ENCODE measurements at places on chromosomes 5 and 9.

DNA sequence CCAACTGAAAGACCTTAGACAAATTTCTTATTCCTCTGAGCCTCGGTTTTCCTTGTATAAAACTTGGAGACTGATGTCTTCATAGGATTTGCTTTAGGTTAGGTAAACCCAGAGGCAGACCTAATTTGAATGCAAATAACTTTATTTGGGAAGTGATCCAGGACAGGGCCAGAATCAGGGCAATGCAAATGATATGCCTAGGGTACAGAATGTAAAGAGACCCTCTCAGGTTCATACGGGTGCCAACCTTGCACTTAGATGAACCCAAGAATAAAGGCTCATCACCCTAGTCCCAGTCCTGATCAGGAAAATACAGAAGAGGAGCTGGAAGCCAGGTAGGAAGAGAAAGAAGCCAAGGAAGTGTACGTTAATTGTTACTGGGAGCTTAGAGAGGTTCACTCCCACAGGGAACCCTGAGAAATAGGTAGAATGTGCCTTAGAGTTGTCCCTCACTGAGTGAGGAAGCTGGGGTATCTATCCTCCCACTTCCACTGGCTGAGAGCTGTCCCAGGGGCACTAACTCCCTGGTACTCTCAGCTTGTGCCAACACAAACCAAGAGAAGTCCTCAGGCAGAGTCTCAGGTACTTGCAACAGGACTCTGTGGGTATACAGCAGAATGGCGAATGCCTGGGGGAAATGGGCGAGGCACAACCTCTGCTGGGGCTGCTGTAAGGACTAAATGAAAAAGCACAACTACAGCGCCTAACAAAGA, 3.1 kb upstream of the HK3 start:
- peaks cover 24% of the 10 kb centered on the region for H3K4me1 ChIP-seq
- no peaks in the 10 kb centered on the region for H3K27me3 ChIP-seq
- H3K36me3 ChIP-seq = peaks cover 43% of the 10 kb centered on the region

GRCh38 chr5:163712011-163712410, 206.6 kb downstream of the MAT2B start:
- no peak for DNase-seq
- no peaks in the 10 kb centered on the region for H3K4me1 ChIP-seq
- no peak overlapping the region for H3K4me3 ChIP-seq

GRCh38 chr5:115842952-115843351, 1.2 kb downstream of the AP3S1 start:
- H3K27me3 ChIP-seq = no peaks in the 10 kb centered on the region
- peaks cover 2% of the 10 kb centered on the region for H3K36me3 ChIP-seq
- H3K4me3 ChIP-seq = peak overlapping the region; percentile 62
- no peak overlapping the region for H3K27ac ChIP-seq
- peaks cover 12% of the 10 kb centered on the region for H3K4me1 ChIP-seq
- no peak for DNase-seq

- H3K27ac ChIP-seq = no peak overlapping the region
- H3K4me1 ChIP-seq = no peaks in the 10 kb centered on the region
- peaks cover 51% of the 10 kb centered on the region for H3K36me3 ChIP-seq
- H3K4me3 ChIP-seq = no peak overlapping the region
- DNase-seq = no peak
These were observed 32.0 kb downstream of the DDX31 start for GRCh38 chr9:132637801-132638200.

DNA sequence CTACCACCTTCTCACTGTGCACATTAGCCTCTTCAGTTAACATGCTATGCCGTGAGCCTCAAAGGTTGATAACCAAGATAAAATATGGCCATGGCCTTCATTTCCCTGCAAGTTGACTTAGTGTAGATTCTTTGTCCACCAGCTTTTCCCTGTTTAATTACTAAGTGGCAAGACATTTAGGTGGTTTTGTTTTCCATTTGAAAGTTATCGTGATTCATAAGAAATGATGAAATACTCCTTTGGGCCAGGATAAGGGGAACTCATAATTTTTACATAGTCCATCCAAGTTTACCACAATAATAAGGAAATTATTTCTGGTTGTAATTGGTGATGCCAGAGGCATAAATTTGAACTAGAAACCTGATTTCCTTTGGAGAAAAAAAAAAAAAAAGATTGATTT, 609.6 kb downstream of the TAF11L14 start:
- H3K27ac ChIP-seq = no peak overlapping the region
- DNase-seq = no peak
- no peaks in the 10 kb centered on the region for H3K4me1 ChIP-seq
- H3K27me3 ChIP-seq = no peaks in the 10 kb centered on the region
- no peaks in the 10 kb centered on the region for H3K36me3 ChIP-seq

- DNase-seq = peak; percentile 39
- H3K4me1 ChIP-seq = no peaks in the 10 kb centered on the region
- no peaks in the 10 kb centered on the region for H3K36me3 ChIP-seq
- H3K27ac ChIP-seq = no peak overlapping the region
- no peaks in the 10 kb centered on the region for H3K27me3 ChIP-seq
These were observed 224.7 kb downstream of the CAAP1 start for GRCh38 chr9:26667882-26668281.

GRCh38 chr9:133536080-133536479, 1.6 kb downstream of the ADAMTSL2 start:
- H3K36me3 ChIP-seq = no peaks in the 10 kb centered on the region
- DNase-seq = no peak

DNA sequence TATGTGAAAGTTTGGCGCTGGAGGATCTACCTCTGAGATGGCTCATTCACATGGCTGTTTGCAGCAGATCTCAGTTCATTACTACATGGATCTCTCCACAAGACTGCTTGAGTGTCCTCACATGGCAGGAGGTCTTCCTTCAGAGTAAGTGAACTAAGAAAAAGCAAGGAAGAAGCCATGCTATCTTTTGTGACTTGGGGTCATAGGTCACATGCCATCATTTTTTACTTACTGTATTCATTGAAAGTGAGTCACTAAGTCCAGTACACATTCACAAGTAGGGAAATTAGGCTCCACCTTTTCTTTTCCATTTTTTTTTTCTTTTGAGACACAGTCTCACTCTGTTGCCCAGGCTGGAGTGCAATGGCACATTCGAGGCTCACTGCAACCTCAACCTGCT, 8.7 kb upstream of the CDKN2AIPNL start:
- no peaks in the 10 kb centered on the region for H3K36me3 ChIP-seq
- H3K27me3 ChIP-seq = no peaks in the 10 kb centered on the region
- no peak for DNase-seq
- H3K4me3 ChIP-seq = no peak overlapping the region
- no peak overlapping the region for H3K27ac ChIP-seq

GRCh38 chr5:1806199-1806598, 5.0 kb downstream of the NDUFS6 start:
- H3K27me3 ChIP-seq = no peaks in the 10 kb centered on the region
- H3K27ac ChIP-seq = no peak overlapping the region
- H3K4me3 ChIP-seq = no peak overlapping the region
- H3K36me3 ChIP-seq = peaks cover 72% of the 10 kb centered on the region
- H3K4me1 ChIP-seq = peaks cover 4% of the 10 kb centered on the region

DNA sequence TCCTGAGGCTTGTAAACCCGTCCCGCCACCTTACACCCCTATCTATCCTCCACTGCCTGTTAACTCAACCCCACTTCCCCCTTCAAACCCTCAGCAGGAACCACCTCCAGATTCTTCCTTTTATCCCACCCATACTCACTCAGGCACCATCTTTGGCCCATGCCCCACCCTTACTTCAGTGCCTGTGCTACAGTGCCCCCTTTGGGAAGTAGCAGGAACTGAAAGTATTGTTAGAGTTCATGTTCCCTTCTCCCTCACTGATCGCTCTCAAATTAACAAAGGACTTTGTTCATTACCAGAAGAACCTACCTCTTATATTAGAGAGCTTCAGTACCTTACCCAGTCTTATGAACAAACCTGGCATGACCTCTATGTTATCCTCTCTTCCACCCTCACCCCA, 92.2 kb upstream of the MOCS2 start:
- H3K36me3 ChIP-seq = no peaks in the 10 kb centered on the region
- no peak overlapping the region for H3K4me3 ChIP-seq
- H3K27ac ChIP-seq = no peak overlapping the region
- no peaks in the 10 kb centered on the region for H3K27me3 ChIP-seq
- DNase-seq = no peak

GRCh38 chr9:7033076-7034045, 275.6 kb downstream of the KDM4C start:
- DNase-seq = no peak
- no peaks in the 10 kb centered on the region for H3K36me3 ChIP-seq
- no peak overlapping the region for H3K4me3 ChIP-seq
- H3K27me3 ChIP-seq = no peaks in the 10 kb centered on the region
- H3K4me1 ChIP-seq = no peaks in the 10 kb centered on the region
- H3K27ac ChIP-seq = no peak overlapping the region

GRCh38 chr5:128276537-128277216, 193.1 kb downstream of the SLC12A2 start:
- H3K27ac ChIP-seq = no peak overlapping the region
- peaks cover 11% of the 10 kb centered on the region for H3K36me3 ChIP-seq
- H3K27me3 ChIP-seq = no peaks in the 10 kb centered on the region
- DNase-seq = no peak

DNA sequence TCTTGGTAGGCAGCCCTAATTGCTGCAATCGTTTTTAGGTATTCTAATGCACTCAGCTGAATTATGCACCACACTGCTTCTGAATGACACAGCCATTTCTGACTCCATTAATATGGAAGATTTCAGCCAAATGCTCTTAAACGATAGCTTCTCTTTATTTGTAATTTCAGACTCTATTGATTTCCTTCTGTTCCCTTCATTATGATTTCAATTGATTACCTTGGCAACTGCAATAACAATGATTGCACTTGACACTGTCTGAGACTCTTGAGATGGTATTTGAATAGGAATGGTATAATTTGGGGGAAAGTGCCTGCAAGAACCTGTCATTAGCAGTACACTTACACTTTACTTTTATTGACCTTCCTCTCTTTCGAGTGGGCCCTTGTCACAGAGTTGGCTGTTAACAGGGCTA, 296.1 kb upstream of the DMAC1 start:
- H3K27ac ChIP-seq = no peak overlapping the region
- no peaks in the 10 kb centered on the region for H3K36me3 ChIP-seq

GRCh38 chr5:74252044-74252443, 388.5 kb downstream of the ENC1 start:
- H3K27ac ChIP-seq = no peak overlapping the region
- H3K4me3 ChIP-seq = no peak overlapping the region
- H3K27me3 ChIP-seq = no peaks in the 10 kb centered on the region
- H3K36me3 ChIP-seq = no peaks in the 10 kb centered on the region
- DNase-seq = peak; percentile 27

DNA sequence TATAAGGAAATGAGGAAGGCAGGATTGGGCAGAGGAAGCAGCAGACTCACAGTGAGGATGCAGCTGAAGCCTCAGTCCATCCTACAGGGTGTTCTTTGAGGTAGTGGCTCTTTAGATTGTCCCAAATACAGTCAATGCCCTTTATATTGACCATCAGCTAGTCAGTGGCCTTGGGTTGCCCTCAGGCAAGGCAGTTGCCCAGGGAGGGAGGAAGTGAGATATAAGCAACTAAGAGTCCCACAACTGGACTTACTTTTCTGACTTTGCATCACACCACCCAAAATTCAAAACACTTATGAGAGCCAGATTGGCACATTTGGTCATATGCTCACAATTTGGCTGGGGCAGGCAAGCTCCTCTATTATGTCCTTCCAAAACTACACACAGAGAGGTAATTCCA, 9.4 kb upstream of the SLC12A2 start:
- H3K4me1 ChIP-seq = no peaks in the 10 kb centered on the region
- no peaks in the 10 kb centered on the region for H3K27me3 ChIP-seq
- H3K36me3 ChIP-seq = no peaks in the 10 kb centered on the region
- no peak overlapping the region for H3K4me3 ChIP-seq
- H3K27ac ChIP-seq = no peak overlapping the region

DNA sequence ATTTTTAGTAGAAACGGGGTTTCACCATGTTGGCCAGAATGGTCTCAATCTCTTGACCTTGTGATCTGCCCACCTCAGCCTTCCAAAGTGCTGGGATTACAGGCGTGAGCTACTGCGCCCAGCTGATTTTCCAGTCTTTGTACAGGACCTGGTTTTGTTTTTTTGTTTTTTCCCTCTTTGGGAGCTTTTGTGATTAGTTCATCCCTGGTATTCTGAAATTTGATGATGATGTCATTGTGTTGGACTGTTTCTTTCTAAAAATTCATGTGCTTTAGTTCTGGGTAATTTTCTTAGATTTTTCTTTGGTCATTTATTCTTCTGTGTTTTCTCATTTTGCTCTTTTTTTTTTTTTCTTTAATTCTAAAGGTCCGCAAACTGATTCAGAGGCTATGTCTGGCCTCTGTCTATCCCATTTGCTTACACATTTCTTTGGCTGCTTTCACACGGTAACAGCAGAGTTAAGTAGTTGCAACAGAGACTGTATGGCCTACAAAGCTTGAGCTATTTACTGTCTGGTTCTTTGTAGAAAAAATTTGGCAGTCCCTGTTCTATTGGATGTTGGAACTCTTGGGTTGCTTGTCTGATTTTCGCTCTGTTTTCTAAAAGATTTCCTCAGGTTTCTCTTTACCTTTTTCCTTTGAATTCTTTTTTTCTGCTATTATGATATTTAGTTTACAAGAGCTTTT, 24.8 kb downstream of the STX17 start:
- H3K4me1 ChIP-seq = no peaks in the 10 kb centered on the region
- H3K27ac ChIP-seq = no peak overlapping the region
- no peaks in the 10 kb centered on the region for H3K27me3 ChIP-seq
- H3K4me3 ChIP-seq = no peak overlapping the region

DNA sequence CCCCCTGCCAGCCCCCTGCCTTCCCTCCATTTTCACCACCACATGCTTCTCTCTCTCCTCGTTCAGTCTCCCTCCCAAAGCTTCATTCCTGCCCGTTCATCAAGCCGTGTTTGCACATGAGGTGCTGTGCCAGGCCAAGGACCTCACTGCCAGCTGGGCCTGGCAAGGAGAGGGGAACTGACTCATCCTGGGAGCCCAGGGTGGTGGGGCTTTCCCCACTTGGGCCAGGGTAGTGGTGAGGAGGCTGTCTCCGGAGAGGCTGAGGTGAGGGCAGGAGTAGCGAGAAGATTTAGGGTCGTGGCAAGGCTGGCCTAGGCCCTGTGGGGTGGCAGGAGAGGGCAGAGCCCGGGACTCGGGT, 30.4 kb upstream of the NOTCH1 start:
- DNase-seq = no peak
- H3K36me3 ChIP-seq = no peaks in the 10 kb centered on the region
- H3K27ac ChIP-seq = no peak overlapping the region
- peaks cover 38% of the 10 kb centered on the region for H3K4me1 ChIP-seq
- peaks cover 2% of the 10 kb centered on the region for H3K27me3 ChIP-seq
- no peak overlapping the region for H3K4me3 ChIP-seq

DNA sequence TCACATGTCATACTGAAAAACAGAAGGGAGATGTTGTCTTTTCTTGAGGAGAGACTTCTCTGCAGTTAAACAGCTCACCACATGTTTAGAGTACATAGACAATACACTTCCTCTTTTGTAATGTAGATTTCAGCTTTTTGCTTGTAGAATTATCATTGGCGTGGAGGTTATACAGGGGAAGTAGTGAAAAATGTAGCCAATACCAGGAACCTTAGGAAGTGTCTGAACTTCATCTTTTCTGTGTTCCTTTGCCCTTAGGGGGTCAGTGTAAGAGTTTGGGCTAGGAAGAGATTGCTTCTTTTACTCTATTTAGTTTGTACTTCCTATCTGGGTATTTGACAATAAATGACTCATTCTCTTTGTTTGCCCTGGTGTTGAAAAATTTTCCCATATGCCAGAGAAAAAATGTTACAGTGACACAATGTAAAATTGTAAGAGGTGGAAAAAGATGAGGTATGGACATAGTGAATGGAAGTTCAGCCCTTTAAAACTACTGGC, 21.0 kb upstream of the CDKN2B start:
- no peaks in the 10 kb centered on the region for H3K4me1 ChIP-seq
- no peak overlapping the region for H3K27ac ChIP-seq
- H3K36me3 ChIP-seq = no peaks in the 10 kb centered on the region
- peak; percentile 25 for DNase-seq
- no peaks in the 10 kb centered on the region for H3K27me3 ChIP-seq
- no peak overlapping the region for H3K4me3 ChIP-seq
